Natural killer cell (primary cell): ENCODE measurements at places on chromosomes 2 and 18.

DNA sequence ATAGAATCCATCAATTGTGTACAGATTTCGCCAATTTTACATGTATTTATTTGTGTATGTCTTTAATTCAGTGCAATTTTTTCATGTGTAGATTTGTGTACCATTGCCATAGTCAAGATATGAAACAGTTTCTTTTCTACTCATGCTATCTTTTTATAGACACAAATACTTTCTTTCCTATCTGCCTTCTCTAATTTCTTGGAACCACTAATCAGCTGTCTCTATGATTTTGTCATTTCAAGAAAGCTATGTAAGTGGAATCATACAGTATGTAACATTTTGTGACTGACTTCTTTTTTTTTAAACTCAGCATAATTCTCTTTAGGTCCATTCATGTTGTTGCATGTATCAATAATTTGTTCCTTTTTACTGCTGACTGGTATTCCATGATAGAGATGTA is 33.3 kb downstream of the KIAA1328 start:
- DNase-seq: no peak

GRCh38 chr2:6942848-6943247 is 25.6 kb downstream of the RNF144A start:
- DNase-seq: no peak

- no peak for DNase-seq
Observed at GRCh38 chr2:160293391-160294091, 93.5 kb upstream of the ITGB6 start.

GRCh38 chr2:19478409-19478808 is 120.0 kb upstream of the OSR1 start:
- no peak for DNase-seq

GRCh38 chr18:43129946-43130524 is 14.6 kb upstream of the RIT2 start:
- DNase-seq: no peak

DNA sequence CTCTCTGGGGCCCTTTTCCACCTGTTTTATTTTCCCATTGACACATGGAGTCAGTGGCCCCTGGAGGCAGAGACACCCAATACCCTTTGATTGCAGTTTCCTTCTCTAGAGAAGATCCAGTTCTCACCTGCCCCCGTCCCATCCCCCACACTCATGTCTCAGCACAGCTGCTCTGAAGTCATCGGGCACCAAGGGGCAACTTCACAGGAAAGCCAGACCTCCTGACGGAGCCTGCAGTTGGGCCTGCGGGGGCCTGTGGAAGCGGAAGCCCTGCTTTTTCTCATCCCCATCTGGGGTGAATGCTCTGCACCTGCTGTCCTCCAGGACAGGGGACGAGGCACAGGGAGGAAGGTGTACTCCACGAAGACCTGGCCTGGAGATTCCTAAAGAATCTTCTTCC is 308.3 kb upstream of the EPAS1 start:
- no peak for DNase-seq

DNA sequence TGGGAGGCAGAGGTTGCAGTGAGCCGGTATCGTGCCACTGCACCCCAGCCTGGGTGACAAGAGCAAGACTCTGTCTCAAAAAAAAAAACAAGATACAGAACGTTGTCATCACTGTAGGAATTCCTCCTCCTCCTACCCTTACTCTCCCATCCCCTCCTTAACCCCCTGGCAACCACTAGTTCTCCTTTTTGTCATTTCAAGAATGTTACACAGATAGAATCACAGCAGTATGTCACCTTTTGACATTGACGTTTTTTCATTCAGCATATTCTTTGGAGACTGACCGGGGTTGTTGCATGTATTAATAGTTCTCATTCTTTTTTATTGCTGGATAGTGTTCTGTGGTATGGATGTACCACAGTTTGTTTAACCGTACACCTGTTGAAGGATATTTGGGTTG is 32.4 kb downstream of the TTLL4 start:
- no peak for DNase-seq

- no peak for DNase-seq
Observed at GRCh38 chr18:46069524-46069923, 2.5 kb downstream of the PSTPIP2 start.

- no peak for DNase-seq
Observed at GRCh38 chr2:6449343-6449742, 416.4 kb downstream of the CMPK2 start.

GRCh38 chr2:147855316-147855715 is 10.5 kb downstream of the ACVR2A start:
- no peak for DNase-seq

GRCh38 chr2:226694586-226695284 is 104.9 kb downstream of the IRS1 start:
- DNase-seq: no peak

DNA sequence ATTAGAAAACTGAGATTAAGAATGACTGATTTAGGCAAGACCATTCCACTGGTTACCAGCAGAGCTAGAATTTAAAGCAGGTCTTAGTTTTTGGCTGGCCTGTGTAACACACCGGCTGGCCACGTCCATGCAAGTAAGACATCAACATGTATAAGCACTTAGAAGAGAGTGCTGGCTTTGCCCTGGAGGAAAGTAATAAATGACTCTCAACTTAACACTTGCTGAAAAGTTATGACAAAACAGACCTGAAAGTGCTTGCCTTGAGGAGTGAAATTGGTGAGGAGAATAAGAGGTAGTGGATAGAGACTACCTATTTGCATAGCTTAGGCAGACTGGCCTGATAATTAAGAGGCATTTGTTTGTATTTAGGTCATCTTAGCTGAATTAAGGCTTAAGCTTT is 165.7 kb upstream of the KCNJ3 start:
- no peak for DNase-seq

GRCh38 chr2:71800106-71800809 is 346.9 kb downstream of the DYSF start:
- DNase-seq: no peak

- no peak for DNase-seq
Observed at GRCh38 chr2:168796583-168797285, 5.7 kb upstream of the NOSTRIN start.

DNA sequence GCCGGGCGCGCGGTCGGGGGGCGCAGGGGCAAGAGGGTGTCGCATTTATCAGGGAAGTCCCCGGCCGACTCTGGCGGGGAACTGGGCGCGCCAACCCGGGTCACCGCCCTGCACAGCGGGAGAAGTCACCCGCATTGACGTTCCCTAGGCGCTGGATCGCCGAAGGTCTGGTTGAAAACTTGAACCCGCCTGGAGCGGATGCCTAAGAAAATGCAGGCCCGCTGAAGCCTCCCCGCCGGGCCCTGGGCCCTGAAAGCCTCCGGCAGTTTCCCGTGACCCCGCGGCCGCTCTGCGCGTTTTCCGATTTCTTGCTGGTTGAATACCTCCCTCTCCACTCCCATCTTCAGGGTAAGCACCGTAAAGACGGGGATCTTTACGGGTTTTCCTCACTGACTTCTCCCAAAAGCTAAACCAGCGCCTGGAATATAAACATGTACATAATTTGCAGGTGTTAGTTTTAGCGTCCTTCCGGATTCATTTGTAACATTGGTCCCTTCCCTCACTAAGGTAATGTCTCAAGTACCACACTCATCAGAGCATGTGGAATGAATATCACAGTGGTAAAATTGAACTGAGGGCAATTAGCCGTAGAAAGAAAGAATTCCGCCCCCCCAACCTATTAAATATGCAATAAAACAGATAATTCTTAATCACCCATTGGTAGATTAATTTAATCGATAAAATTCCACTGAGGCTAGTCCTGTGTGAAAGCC is 675 bp upstream of the SPIRE1 start:
- DNase-seq: peak; percentile 26

- DNase-seq: peak; percentile 66
Observed at GRCh38 chr2:68766376-68766845, 31.8 kb downstream of the ARHGAP25 start.

DNA sequence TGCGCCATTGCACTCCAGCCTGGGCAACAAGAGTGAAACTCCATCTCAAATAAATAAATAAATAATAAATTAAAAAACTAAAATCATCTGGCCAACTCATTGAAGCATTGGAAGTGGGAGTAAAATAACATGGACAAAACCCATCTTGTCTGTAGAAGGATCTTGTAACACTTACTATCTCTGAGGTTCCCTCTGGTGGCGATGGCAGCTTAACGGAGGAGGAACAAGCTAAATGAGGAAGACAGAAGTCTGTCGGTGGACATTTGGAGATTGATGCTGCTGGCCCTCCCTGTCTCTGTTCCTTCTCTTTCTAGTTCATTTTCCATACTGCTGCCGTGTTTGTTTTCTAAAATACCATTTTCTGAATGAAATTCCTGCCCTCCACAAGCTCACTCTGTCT is 43.4 kb downstream of the ZCCHC2 start:
- DNase-seq: no peak

DNA sequence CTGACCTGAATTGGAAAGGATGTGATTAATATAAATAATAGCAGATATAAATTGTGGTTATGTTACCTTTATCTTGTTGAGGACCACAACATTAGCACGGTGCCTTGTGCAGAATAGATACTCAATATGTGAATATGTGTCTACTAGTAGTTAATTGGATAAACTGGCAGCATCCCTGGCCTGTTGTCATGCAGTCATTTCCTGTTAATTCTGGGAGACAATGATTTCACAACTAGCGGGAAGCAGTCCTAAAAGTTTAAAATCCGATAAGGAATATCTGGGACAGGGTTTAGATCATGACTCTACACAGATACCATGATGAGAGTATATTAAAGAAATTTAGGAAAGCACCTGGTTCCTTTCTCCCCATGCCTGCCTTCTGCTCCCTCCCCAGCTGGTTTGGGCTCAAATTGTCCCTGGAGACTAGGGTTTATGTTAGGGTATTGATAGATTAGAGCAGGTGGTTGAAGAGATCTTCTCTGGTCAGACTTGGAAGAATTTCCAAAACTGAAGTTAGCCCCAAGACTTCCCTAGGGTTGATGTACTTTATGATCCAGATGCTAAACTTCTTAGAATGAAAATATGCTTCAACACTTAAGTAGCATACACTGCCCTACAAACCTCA is 32.8 kb downstream of the CYBRD1 start:
- no peak for DNase-seq

DNA sequence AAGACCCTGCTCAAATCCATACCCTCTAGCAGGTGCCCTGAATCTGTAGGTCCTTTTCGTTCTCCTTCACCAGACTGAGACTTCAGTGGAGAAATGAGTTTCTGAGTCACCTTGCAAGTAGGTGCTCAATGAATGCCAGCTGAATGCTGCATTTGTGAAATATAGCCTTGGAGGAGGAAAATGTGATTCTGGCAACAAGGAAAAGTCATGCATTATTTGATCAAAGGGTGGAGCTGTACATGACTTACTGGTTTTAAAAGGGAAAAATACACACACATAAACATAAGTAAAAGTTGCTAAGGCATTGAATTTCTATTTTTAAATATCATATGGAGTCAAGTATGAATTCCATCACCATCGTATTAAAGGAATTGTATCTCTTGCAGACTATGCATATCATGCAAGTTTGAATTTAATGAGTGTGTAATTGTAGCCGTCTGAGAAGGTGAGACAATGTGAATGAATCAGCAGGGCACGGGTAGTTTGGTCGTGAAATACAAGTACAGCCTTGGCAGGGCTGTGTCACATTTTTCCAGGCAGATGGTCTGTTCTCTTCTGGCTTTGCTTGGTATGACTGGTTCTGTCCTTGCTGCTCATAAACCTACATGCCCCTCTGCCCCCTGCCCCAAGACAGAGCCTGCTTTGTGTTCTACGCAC is 160.8 kb downstream of the COL6A3 start:
- DNase-seq: no peak

GRCh38 chr2:238924032-238924431 is 76.1 kb downstream of the TWIST2 start:
- DNase-seq: no peak

DNA sequence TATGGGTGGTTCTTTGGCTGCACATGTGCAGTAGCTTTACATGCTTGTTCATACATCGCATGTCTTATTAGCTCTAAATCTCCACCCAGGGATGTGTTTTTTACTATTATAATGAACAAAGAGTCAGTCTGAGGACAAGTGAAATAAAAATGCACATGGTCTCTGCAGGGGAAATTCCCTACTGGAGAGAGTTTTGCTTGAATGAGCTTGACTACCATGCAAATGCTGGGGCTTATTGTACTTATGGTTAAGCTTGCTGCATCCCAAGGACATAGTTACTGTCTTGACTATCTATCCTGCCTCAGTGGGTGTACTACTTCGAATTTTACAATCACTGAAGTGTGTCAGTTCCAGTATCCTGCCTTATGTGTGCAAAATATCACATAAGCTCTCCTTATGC is 362.7 kb downstream of the TDRD15 start:
- no peak for DNase-seq

GRCh38 chr2:28991021-28991420 is 9.9 kb downstream of the TOGARAM2 start:
- DNase-seq: no peak

DNA sequence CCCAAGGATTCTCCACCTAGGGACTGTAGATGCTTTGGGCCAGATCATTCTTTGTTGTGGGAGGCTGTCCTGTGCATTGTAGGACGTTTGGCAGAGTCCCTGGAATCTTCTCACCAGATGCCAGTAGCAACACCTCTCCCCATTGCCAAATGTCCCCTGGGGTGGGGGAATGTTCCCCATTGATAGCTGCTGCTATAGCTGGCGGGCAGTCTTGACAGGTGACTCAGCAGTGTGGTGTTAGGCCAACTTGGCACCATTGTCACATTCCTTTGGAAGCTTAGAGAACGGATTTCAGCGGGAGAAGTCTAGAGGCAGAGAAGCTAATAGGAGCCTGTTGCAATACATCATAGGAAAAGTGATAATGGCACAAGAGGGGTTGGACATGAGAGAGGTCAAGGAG is 495.7 kb upstream of the SMIM21 start:
- no peak for DNase-seq

GRCh38 chr2:10771786-10772185 is 40.8 kb downstream of the PDIA6 start:
- DNase-seq: no peak

GRCh38 chr2:173195100-173195499 is 119.5 kb downstream of the MAP3K20 start:
- no peak for DNase-seq

DNA sequence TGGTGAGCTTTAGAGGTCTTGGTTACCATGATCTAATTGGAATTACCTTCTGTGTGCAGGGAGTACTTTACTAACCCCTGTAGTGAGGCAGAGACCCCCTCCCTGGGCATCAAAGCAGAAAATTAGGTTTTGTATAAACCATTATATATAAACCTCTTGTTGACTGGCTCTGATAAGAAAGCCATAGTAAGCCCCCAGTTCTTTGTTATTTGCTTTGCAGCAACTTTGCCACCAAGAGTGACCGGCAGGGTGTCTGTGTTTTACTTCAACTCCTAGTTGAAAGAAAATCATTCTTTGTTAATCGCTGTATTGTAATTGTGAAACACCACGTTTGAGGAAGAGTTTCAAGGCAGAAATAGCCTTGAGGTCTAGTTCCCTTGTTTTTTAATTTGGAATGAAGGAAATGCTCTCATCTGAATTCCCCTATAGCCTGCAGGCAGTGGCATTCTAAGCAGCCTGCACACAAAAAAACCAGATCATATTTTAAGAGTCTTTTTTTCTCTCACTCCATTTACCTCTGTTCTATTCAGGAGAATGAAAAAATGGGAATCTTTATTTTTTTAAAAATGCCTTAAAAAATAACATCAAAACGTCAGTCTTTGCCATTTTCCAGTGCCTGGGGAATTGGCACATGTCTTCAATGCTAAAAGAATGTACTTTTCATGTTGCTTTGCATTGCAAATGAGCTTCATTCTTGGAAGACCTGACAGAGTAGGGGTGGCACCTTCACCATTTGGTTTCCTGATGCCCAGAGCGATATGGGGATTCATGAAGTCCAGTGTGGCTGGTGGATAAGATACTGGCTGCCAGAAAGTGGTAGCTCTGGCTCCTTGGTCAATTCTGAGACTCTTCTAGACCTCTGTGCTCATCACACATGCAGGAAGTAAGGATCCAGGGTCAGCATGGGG is 338.1 kb downstream of the SLC4A3 start:
- no peak for DNase-seq
